Stimulated activated CD8-positive, alpha-beta memory T cell treated with anti-CD3 and anti-CD28 coated beads, Interleukin-7, amount 100 ng/mL, for 1 hour (primary cell): ENCODE measurements at places on chromosomes 1 and 21.

DNA sequence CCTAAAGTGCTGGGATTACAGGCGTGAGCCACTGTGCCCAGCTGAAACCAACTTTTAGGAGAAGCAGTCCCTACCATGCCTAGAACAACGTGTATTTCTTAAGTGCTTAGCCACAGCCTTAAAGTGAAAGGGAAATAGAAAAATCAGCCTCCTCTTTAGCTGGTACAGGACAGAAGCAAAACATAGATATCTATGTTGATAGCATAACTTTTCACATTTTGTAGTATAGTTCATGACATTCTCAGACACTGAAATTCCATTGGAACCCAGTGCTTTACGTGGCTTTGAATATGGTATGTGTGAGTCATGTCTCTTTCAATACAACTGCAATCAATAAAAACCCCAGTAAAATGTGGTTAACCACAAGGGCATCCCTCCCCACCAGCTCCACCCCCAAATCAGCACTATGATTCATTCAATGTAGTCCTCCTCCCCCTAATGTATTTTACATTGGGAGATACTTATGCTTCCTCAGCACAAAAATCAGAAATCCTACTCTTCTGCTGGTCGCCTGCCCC lies 32.1 kb downstream of the TGFB2 start:
- DNase-seq, result peak; percentile 3

DNA sequence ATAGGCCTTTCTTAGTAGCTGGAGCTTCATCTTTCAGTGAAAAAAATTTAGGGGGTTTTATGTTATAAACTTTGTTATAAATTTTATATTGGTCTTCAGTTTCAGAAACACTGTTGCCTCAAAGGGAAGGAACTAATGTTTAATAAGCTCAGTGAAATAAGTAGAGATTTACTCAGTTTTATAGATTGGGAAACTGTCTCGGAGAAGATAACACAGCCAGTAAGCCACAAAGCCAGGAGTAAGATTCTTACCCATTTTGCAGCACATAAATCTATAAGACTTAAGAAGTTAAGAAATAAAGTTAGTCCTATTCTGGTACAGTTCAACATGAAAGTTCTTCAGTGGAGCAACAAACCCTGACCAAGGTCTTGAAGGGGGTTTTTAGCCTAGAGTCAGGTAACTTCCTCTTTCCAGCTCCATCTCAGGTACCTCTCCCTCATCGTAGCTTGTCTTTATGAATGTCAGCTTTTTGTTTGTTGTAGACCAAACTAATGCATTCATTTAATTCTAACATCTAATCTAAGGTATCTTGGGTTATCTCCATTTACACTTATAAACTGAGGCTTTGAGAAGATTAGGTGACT lies 3.3 kb downstream of the KPNA6 start:
- DNase-seq, result no peak

DNA sequence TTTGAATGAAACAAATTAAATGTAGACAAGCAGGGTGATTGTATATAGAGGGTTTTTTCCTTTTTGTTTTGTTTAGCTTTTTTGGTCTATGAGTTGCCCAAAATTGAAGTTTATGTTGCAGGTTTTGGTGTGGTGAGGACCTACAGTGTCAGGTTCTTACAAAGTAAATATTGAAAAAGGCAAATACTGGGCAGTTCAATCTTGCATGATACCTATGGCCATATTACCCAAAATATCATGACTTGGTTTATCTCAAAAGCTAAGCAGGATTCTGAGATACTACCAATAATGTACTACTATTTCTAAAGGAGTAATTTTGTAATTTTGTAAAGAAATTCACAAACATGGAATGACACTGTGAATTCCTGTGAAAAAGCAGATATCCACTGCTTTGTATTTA lies 1.8 kb downstream of the DNAJB4 start:
- no peak for DNase-seq

GRCh38 chr21:17191346-17191993 lies 321.4 kb upstream of the CXADR start:
- no peak for DNase-seq

DNA sequence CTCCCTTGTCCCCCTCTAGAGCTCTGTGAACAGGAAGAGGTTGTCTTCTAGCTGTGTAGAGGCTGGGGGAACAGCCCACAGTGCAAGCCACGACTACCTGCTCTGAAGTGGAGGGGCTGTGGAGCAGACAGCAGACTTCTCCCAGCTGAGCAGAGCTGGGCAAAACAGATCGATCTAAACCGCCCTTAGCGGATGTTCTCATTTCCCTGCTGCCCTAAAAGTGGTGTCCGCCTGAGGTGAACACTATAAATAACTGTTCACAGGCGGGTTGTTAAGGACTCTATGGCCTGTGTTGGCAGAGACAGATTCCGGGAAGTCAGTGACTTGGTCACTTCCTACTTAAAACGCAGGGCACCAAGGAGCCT lies 203.2 kb downstream of the RHOU start:
- DNase-seq, result peak; percentile 5
